ENCODE measurements at places on chromosomes 16 and 17.

- DNase-seq, result peak; percentile 88
Observed at GRCh38 chr17:3888343-3889171, 4.3 kb downstream of the CAMKK1 start.

DNA sequence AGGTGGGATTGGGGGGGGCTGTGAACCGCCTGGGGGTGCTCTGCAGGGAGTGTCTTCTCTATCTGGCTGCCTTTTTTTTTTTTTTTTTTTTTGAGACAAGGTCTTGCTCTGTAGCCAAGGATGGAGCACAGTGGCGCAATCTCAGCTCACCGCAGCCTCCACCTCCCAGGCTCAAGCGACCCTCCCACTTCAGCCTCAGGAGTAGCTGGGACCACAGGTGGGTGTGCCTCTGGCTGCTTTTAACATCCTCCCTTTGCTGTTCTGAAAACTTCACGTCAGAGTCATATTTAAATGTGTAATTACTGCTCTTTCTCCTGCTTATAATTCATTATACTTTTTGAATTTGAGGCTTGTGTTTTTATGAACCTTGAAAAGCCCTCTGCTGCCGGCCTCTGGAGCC is 78.4 kb downstream of the ZNF778 start:
- DNase-seq, result no peak

DNA sequence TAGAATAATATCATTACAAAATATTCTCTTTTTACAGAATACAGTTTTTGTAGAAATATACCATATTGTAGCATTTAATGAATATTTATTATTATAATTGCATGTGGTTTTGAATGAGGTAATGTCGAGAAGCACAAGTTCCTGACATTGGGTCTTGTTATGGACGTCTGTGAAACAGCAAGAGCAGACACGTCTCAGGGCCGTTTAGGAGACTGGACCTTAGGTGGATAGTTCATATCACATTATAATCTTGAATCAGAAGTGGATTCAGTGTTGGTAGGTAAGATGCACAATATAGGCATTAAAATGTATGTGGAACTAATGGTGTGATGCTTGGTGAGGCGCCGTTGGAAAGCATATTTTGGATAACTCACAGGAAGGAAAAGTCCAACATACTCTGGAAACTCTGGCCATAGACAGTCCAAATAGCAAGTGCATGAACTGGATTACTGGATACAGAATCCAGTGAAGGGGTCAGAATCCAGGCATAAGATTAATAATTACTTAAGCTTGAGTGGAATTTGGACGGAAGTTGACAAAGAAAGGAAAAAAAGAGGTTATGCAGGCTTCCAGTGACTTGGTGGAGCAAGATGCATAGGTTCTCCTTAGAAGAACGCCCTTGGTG is 17.2 kb downstream of the ABCA8 start:
- no peak for DNase-seq

DNA sequence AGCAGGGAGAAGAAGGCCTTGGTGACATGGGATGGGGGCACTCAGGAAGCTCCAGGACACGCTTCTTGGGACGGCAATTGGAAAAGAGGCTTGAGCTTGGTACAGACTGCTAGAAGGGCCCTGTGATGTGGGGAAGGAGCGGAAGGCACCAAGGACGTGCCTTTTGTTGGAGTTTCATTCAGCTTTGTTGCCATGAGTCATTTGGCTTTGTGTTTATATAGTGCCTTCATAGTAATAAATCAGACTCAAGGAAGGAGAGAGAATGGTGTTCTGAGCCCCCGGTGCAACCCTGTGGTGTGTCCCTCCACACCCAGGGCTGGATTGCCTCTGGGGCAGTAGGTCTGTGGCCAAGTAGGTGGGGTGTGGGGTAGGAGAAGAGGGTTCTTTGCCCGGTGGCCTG is 7.4 kb upstream of the TBX4 start:
- peak; percentile 52 for DNase-seq

DNA sequence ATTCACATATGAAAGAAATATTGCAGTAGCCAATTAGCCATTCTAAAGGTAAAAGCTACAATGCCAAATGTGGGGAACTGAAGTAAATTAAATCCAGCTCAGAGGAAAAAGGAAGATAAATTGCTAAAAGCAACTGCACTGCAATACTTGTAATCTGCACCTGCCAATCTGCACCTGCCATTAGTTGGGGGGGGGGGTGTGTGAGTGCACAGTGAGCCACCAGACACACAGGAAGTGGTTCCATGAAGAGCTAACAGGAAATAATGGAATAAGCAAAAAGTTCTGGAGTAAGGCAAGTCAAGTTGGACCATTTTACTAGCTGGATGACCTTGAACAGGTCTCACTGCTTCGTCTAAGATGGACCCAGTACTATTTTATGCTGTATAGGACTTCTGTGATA is 191.8 kb downstream of the PARN start:
- no peak for DNase-seq

- DNase-seq, result no peak
Observed at GRCh38 chr16:56921571-56921970, 10.4 kb upstream of the HERPUD1 start.

DNA sequence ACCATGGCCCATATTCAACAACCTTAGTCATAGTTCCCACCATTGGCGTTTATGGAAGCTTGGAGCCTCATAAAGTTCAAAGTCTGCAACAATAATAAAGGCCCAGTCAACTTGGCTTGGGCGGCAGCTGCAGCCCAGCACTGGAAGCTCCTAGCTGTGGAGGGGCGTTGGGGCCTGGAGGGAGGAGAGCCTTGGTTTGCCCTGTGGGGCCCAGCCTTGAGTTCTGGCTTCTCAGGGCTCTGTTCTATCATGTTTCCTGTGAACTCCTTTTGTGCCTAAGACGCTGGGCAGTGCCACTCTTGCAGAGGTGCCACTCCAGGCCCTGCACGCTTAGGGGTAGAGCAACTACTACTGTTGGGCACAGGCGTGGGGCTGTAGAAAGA is 927 bp upstream of the ENGASE start:
- DNase-seq, result no peak

DNA sequence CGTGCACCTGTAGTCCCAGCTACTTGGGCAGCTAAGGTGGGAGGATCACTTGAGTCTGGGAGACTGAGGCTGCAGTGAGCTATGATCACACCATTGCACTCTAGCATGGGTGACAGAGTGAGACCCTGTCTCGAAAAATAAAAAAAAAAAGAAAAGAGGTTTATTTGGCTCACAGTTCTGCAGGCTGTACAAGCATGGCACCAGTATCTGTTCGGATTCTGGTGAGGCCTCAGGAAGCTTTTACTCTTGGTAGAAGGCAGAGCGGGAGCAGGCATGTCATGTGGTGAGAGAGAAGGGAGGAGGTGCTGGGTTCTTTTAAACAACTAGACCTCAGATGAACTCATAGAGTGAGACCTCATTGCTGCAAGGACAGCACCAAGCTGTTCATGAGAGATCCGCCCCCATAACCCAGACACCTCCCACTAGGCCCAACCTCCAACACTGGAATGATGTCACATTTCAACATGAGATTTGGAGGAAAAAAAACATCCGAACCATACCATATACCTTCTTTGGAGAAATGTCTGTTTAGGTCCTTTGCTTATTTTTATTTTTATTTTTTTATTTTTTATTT is 10.3 kb upstream of the RMI2 start:
- DNase-seq, result no peak

DNA sequence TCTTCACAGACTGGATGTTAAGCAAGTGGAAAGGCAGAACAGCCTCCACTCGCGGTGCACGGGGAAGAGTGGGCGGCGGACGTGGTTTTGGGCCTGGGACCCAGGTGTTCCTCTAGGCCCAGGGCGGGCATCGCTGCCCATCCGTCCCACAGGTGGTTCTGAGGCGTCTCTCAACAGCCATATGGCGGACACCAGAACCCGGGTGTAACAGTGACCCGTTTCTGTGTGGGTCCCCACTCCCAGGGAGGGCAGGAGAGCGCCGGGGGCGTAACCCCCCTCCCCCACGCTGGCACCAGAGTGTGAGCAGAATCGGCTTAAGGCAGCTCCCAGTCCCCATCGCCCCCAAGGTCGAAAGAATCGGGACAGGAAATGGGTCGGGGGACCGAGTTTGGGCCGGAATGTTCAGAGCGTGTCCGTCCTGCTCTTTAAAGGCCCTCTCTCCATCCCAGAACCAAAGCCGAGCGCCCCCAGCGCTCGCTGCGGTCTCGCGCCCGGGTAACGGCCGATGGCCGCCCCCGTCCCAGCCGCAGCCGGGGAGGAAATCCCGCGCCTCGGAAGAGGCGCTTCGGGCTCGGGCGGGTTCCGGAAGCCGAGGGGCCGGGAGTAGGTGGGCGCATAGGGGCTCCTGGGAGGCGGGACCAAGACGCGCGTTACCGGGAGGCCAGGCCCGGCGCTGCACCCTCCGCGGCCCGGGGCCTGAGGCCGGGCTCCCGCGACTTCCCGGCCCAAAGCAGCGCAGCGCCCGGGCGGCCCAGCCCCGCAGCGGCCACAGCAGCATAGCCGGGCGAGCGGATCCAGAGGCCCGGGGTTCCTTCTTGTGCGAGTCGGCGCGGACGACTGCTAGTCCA is at the start of gene TK2:
Gene TK2, minus strand, starts transcription at position 839 of the 848 bp plus-strand sequence. Its CDS starts 61 bp downstream, at position 778.
- peak; percentile 6 for DNase-seq

DNA sequence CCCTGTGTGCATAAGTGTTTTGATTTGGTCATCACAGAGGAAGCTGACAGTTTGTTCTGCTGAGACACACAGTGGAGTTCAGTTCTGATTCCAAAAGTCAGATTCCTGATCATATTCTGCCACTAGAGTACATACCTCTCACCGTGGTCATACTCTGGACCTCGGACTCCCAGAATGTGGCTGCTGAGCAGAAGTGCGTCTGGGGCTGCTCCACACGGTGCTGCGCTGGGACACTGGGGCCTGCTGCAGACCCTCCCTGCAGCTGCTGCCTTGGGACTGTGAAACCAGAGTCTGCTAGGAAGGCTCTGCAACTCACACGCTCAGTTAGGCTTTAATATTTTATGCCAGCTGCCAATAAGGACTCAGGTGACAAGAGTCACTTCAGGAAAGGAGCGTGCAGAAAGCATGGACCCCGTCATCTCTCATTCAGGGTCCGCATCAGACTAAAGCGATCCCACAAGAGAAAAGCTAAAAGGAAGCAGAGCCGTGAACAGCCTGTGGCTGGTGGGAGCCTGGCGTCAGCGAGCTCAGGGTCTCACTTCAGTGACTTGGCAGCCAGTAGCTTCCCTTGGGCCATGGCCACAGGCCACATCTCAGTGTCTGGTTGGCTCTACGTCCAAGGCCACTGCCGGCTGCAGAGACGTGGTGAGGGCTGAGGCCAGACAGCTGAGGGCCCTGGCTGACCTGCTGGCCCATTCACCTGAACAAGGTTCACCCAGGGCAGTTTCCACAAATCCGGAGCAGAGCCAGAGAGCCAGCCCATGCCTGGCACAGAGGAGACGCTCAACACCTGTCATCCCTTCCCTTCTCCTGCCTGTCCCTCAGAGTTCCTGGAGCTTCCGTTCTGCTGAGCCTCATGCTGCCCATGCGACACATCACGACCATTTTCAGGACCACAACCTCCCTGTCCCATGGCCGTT is 24.7 kb upstream of the KIFC3 start:
- DNase-seq, result no peak

- no peak for DNase-seq
Observed at GRCh38 chr16:50025537-50025931, 509 bp downstream of the CNEP1R1 start.

DNA sequence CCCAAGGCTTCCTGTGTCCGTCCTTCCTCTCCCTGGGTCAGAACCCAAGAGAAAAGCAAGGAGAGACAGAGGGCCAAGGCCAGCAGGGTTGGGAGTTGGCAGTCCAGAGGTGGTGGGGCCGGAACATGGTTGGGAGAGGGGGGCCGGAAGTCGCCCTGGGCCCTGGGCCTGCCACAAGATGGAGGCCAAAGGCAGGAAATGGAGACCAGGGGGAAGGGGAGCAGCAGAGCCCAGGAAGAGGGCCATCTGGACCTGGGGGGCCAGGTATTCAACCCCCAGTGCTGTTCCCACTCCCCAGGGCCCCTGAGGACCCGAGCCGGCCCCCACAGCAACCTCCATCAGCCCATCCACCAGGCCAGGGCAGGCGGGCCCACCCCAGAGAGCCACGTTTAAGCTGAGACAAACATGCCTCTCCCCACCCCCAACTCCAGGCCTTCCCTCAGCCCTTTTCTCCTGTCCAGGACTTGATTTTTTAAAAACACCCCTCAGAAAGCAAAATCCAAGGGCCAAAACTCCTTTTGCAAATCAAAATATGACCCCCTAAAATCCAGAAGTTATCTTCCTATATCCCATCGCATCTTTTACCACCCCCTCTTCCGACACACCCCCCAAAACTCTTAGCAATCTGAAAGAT is 4.4 kb upstream of the BCL6B start:
- no peak for DNase-seq

- no peak for DNase-seq
Observed at GRCh38 chr17:36001862-36002603, 680 bp upstream of the CCL15 start.

GRCh38 chr17:56939869-56940484 is 20.9 kb downstream of the COIL start:
- DNase-seq, result peak; percentile 52

DNA sequence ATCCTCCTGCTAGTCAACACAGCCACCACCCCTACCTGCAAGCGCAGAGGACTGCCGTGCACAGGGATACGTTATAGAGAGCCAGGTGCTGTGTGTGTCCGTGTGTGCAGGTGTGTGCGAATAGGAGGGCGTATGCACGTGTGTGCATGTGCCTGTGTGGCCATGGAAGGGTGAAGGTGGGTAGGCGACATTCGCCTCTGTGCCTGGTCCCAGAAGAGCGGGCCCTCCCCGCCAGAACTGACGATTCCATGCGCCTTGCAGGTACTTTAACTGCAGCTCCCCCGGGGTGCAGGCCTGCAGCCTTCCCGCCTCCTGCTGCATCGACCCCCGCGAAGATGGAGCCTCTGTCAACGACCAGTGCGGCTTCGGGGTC is 8.7 kb downstream of the PDE6G start:
- DNase-seq, result no peak
